Melanocyte of skin (primary cell): ENCODE measurements at places on chromosomes 5 and 9. TPM values are rescaled to one million over a fixed set of nuclear protein-coding genes. Genes with fewer than 3 reads are reported as not detected.

The DRD1 gene
- total RNA-seq = 0.34 and 0.36 TPM in 2 replicates

The GRM6 gene
- not detected in 2 replicates for total RNA-seq

The ACTBL2 gene
- total RNA-seq = 0.31 and 0.33 TPM in 2 replicates

The GRXCR2 gene
- total RNA-seq = not detected in 2 replicates

The ANKRD20A1 gene
- 1.1 TPM in 1 of 2 replicates, not detected in the other for total RNA-seq

The HRCT1 gene
- 0.33 TPM in 1 of 2 replicates, not detected in the other for total RNA-seq

The ANKRD33B gene
- under 0.01 TPM in 1 of 2 replicates, not detected in the other for total RNA-seq

The MZB1 gene
- not detected in 2 replicates for total RNA-seq

The PKN3 gene
- total RNA-seq = 8.0 and 11.7 TPM in 2 replicates

The BTNL3 gene
- total RNA-seq = not detected in 2 replicates

The TAF1L gene
- under 0.01 TPM in 1 of 2 replicates, not detected in the other for total RNA-seq

The LCN12 gene
- total RNA-seq = not detected in 2 replicates

The ESM1 gene
- not detected in 2 replicates for total RNA-seq

The FBP2 gene
- not detected in 2 replicates for total RNA-seq

The IL7R gene
- total RNA-seq = 0.46 and 1.3 TPM in 2 replicates

The PTGR1 gene
- total RNA-seq = 50.2 and 52.0 TPM in 2 replicates

The DDX4 gene
- not detected in 2 replicates for total RNA-seq

The OR1J2 gene
- not detected in 2 replicates for total RNA-seq

The ITGA1 gene
- 7.3 and 38.9 TPM in 2 replicates for total RNA-seq

The HTR4 gene
- not detected in 2 replicates for total RNA-seq

The IGFBPL1 gene
- total RNA-seq = not detected in 2 replicates

The C7 gene
- total RNA-seq = not detected in 2 replicates

The SLC36A3 gene
- total RNA-seq = not detected in 2 replicates

The SHLD3 gene
- 5.5 and 6.2 TPM in 2 replicates for total RNA-seq

The GABBR2 gene
- total RNA-seq = 1.00 and 2.8 TPM in 2 replicates

The INSL4 gene
- 0.31 TPM in 1 of 2 replicates, not detected in the other for total RNA-seq
